IMR-90 (cell line): ENCODE measurements at places on chromosomes 5 and 9. TPM values are rescaled to one million over a fixed set of nuclear protein-coding genes. Genes with fewer than 3 reads are reported as not detected.
A peak's percentile ranks its signal among the peaks of the same experiment; 100 is the strongest.

Gene PCDHGB1
- 3.3 and 3.6 TPM in 2 replicates for total RNA-seq

DNA sequence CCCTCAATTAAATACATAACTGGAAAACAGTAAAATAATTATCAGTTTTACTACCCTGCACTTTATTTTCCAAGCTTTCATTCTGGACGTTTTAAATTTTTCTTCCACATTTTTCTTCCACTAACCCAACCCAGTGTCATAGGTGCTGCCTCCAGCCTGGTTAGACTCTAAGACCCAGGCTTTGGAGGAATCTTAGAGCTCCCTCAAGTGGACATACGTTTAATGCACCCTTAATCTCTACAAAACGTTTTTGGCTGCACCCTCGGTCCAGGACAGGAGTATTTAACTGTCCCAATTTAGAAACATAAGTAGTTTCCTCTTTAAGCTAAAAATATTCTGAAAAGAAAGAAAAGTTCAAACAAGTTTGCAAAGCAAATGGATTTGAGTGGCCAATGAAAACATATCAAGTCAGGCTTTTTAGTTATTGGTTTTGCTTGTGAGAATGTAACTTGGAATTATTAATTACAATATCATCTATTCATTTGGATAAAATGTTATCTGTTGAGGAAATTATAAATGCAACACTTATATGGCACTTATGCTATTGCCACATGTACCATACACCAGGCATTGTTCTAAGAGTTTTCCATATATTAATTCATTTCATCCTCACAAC is 38.9 kb downstream of the CDH6 start:
- DNase-seq, result peak; percentile 74

DNA sequence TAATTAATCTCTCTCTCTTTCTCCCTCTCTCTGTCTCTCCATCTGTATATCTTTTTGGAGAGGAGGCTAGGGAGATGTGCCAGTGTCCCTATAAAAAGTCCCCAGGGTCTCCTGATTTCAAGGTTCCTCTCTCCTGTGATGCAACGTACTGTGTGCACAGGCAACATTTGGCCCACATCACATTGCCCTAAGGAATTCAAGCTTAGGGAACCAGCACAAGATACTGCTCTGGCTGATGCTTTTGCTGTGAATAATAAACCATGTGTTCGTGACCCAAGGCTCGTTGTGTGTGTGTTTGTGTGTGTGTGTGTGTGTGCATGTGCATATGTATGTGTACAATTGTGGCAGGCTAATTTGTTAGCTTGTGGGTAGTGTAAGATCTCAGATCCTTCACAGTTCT is 9.7 kb downstream of the SPATA9 start:
- peak; percentile 40 for DNase-seq

DNA sequence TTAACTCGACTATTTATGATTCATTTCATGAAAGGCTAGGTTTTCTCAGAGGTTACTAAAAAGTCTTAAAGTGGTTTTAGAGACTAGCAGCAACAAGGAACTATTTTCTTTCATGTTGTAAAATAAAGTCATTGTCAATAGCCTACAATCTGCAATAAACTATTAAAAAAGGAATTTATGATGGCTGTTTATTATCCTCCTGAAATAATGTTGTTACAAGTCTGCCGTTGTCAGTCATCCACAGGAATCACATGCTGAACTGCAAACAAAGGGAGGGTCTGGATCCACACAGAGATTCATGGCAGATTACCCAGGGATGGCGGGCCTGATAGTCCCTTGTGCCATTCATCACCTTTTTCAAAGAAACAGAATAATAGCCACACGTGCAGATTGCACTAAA is 49.2 kb downstream of the TMEM174 start:
- no peak for DNase-seq
